Activated T-helper 1 cell treated with anti-CD3 and anti-CD28 coated beads, Interleukin-12 subunit alpha, Interleukin-12 subunit beta, Interleukin-2, Interleukin-4 antibody, amounts not matched to agents 30 ng/mL and 10 ng/mL and 1 ng/mL, durations not matched to agents 14 hours and 24 hours and 36 hours (primary cell): ENCODE measurements at places on chromosomes 16 and 17. TPM values are rescaled to one million over a fixed set of nuclear protein-coding genes. Genes with fewer than 3 reads are reported as not detected.
A peak's percentile ranks its signal among the peaks of the same experiment; 100 is the strongest.

Gene GCGR
- total RNA-seq, result not detected in 2 replicates

Gene ACE
- total RNA-seq, result 0.36 and 0.59 TPM in 2 replicates

GRCh38 chr16:9666834-9667480, 515.3 kb downstream of the GRIN2A start:
- no peak overlapping the region for H3K27ac ChIP-seq
- no peaks in the 10 kb centered on the region for H3K36me3 ChIP-seq

GRCh38 chr17:67160791-67161190, 84.2 kb downstream of the HELZ start:
- H3K4me1 ChIP-seq, result peaks cover 20% of the 10 kb centered on the region
- no peak for DNase-seq

DNA sequence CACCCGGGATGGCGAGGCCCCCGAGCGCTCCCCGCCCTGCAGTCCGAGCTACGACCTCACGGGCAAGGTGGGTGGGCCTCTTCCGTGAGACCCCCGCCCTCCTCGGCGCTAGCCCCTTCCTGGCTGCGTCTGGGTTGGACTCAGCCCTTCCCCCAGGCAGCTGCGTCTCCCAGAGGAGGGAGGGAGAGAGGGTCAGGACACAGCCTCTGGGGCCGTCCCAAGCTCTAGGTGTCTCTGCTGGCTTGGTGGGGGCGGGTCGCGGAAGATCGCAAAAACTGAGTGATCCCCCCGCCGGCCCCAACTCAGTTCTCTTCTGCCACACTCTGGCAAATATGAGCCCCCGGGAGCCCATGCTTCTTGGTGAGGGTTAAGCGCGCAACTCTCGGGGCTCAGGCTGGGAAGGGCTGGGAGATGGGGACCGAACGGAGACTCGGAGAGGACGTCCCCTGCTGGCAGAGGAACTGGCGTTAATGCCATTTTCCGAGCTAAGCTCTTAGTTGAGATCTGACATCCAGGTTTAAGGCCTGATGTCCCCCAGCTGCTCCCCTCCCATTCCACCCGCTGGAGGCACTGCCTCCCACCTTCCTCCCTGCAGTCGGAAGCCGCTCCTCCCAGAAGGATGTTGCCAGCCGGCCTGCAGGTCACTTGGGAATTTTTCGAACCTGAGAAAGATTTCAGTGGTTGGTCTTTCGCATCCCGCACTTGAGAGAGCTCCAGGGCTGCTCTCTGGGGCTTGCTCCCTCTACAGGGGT, 419 bp downstream of the RAB37 start:
- H3K4me1 ChIP-seq, result peaks cover 58% of the 10 kb centered on the region
- peak; percentile 34 for DNase-seq
- H3K4me3 ChIP-seq, result peak overlapping the region; percentile 89
- H3K27me3 ChIP-seq, result peaks cover 4% of the 10 kb centered on the region

DNA sequence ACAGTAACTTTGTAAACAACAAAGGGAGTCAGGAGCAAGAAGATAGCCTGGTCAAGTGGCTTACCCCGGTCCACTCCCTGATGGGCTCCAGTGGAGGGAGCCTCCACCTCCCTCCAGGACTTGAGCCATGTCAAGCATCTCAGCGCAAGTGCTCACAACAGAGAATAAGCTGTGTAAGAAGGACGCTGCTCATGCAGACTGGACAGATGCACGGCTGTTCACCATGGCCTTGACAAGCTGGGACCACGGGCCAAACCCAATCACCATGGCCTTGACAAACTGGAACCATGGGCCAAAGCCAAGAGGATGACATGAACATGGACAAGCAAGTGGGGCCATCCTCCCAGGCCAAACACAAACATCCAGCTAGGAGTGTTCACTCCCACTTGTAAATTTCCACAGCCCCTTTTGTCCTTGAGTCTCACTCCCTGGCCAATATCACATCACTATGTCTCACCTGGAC, 3.4 kb upstream of the PITPNM3 start:
- peaks cover 39% of the 10 kb centered on the region for H3K27me3 ChIP-seq
- peak overlapping the region; percentile 11 for H3K27ac ChIP-seq
- no peak overlapping the region for H3K4me3 ChIP-seq

- DNase-seq, result no peak
- H3K27ac ChIP-seq, result no peak overlapping the region
- no peaks in the 10 kb centered on the region for H3K36me3 ChIP-seq
- H3K4me3 ChIP-seq, result no peak overlapping the region
- no peaks in the 10 kb centered on the region for H3K27me3 ChIP-seq
- H3K4me1 ChIP-seq, result no peaks in the 10 kb centered on the region
Observed at GRCh38 chr16:49344401-49344800, 29.2 kb upstream of the C16orf78 start.

- no peak for DNase-seq
- H3K36me3 ChIP-seq, result no peaks in the 10 kb centered on the region
- no peak overlapping the region for H3K27ac ChIP-seq
- H3K4me3 ChIP-seq, result no peak overlapping the region
- H3K4me1 ChIP-seq, result no peaks in the 10 kb centered on the region
Observed at GRCh38 chr17:12856416-12856815, 67.1 kb downstream of the ARHGAP44 start.

Gene INPP5K
- 23.9 and 24.7 TPM in 2 replicates for total RNA-seq

DNA sequence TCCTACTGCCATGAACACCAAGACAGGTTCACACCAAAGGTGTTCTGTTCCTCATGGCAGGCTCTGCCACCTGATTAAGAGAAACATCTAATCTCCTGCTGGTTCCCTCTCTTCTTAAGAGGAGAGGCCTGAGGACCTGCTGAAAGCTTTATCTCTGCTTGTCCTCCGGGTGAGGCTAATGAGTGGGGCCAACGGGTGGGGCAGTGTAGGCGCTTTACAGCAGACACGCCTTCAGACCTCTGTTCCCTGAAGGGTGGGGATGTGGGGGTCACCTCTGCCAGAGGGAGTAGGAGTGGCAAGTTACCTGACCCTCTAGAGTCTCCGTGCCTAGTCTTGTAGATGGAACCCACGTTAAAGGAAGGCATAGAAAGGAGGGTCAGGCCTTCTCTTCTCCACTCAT, 4.2 kb upstream of the MRM1 start:
- no peak overlapping the region for H3K27ac ChIP-seq
- no peak for DNase-seq
- no peak overlapping the region for H3K4me3 ChIP-seq
- peaks cover 27% of the 10 kb centered on the region for H3K4me1 ChIP-seq

DNA sequence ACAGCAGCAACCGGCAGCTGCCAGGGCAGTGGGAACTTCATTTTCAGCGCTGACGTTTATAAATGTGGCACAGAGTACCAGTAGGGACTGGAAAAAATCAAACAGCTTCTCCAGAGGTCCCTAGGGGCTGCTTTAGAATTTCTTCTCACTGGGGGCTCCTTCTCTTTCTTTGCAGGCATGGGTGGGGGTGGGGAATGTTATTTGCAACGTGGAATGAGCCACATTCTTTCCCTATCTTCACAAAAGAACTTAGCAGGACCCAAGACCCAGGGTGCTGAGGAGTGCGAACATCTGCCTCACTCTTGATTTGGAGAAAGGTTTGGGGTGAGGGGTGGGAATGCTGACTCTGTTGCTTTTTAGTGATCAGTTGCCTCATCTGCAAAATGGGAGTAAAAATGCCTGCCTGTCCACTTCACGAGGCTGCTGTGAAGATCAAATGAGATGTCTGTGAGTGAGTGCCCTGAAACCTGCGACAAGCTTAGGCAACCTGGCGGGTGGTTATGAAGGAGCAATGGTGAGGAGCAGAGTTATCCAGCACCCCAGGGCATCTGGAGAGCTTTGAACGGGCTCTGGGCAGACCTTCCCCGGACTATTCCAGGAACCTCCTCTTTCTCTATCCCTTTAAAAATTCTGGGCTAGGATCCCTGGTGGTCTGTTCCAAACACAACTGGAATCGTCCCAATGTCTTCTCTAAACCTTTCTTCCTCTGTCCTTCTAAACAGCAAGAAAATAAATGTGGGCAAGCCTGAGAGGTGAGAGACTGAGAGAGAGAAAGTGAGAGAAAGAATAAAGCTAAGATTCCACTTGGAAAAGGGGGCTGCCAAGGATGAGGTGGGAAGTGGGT, 10.7 kb upstream of the PIPOX start:
- H3K36me3 ChIP-seq, result no peaks in the 10 kb centered on the region
- no peak overlapping the region for H3K27ac ChIP-seq
- peaks cover 32% of the 10 kb centered on the region for H3K27me3 ChIP-seq
- H3K4me3 ChIP-seq, result no peak overlapping the region

- no peak for DNase-seq
- H3K36me3 ChIP-seq, result no peaks in the 10 kb centered on the region
- no peaks in the 10 kb centered on the region for H3K27me3 ChIP-seq
- no peak overlapping the region for H3K4me3 ChIP-seq
- H3K4me1 ChIP-seq, result no peaks in the 10 kb centered on the region
- no peak overlapping the region for H3K27ac ChIP-seq
Observed at GRCh38 chr16:65375651-65376050, 253.8 kb upstream of the CDH11 start.

GRCh38 chr16:87310610-87311009, 6.6 kb downstream of the C16orf95 start:
- H3K36me3 ChIP-seq, result peaks cover 6% of the 10 kb centered on the region
- H3K4me1 ChIP-seq, result peaks cover 7% of the 10 kb centered on the region
- H3K27me3 ChIP-seq, result no peaks in the 10 kb centered on the region
- H3K4me3 ChIP-seq, result no peak overlapping the region

Gene NLGN2
- 2.3 and 2.7 TPM in 2 replicates for total RNA-seq

- peaks cover 47% of the 10 kb centered on the region for H3K4me1 ChIP-seq
- DNase-seq, result no peak
- peaks cover 24% of the 10 kb centered on the region for H3K36me3 ChIP-seq
- H3K27me3 ChIP-seq, result no peaks in the 10 kb centered on the region
- H3K27ac ChIP-seq, result no peak overlapping the region
Observed at GRCh38 chr16:57997528-57998265, 2.8 kb downstream of the ZNF319 start.

- no peak for DNase-seq
- no peaks in the 10 kb centered on the region for H3K36me3 ChIP-seq
- no peaks in the 10 kb centered on the region for H3K27me3 ChIP-seq
- no peaks in the 10 kb centered on the region for H3K4me1 ChIP-seq
- H3K4me3 ChIP-seq, result no peak overlapping the region
Observed at GRCh38 chr17:43530288-43531081, 15.7 kb downstream of the ETV4 start.
